ENCODE measurements at places on chromosomes 16 and 17.

GRCh38 chr16:60727851-60728250 lies 1308.4 kb downstream of the CDH8 start:
- no peak for DNase-seq

DNA sequence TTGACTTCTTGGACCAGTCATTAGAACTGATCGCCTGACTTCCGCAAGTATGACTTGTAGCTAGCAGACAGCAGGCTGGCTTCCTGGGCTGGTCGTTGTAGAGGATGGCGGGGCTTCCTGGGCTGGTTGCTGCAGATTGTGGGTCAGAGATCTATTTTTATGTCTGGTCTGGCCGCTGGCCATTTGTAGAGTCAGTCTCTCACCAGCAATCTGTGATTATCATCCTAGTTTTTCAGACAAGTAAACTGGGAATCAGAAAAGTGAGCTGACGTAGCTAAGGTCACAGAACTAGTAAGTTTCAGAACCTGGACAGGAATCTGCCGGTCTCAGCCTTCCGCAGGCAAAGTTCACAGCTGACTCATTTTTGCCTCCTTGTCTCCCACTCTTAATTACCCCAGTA lies 19.1 kb downstream of the GPR142 start:
- no peak for DNase-seq

DNA sequence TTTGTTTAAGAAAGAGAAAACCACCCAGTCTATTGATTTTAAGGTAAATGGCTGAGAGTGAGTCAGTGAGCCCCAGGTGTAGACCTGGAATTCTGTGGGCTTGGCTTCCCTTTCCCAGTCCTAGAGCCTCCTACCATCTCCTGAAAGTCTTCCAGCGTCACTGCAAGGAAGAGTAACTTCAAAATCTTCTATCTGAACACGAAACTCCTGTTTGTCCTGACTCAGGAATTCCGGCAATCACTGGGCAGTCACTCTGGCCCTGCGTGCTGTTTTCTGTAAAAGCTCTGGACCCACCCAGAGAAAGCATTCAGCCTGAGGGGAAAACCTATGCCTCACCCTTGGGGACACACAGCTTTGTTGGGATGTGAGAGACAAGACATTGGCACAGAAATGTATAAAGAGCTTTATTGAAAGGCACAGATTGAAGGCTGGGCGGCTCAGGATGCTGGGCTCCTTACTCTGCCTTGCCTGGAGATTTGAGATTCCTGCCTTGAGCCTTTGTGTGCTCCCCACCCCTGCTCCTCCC lies 15.9 kb downstream of the MINK1 start:
- DNase-seq, result no peak

DNA sequence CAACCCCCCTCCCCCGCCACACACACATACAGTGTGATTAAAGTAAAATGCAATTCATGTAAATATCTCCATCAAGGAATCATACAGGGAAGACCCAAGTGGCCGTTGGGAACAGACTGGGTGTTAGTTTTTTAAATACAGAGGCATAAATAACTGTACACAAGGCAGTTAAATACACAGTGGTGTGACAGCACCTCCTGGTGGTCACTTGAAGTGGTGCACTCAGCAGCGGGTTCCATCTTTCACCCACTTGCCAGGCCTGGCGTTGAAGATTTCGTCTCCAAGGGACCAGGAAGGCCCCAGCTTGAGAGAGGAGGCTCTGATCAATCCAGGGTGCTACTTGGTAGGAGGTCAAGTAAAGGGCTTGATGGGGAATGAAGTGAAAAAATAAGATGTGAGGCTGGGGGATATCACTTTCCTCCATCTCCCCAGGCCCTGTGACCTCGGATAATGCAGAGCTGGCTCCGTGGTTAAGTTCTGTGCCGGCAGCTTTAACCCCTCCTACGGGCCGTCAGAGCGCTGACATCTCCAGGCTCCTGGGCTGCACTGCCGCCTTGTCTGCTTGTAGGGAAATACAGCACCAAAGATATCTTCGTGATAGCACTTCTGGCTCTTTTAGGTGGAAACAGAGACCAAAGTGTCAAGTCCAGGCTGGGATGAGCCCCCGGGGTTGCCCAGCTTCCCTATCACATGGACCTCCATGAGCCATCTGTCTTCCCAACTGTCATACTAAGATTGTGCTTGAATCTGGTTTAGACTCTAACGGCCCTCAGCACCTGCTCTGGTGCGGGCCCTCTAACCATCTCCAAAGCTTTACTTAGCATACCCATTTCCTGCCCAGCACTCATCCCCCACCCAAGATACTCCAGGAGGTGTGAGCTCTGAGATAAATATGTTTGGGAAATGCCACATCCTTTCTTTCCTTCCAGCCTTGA lies 20.7 kb downstream of the LGALS9 start:
- DNase-seq, result no peak

DNA sequence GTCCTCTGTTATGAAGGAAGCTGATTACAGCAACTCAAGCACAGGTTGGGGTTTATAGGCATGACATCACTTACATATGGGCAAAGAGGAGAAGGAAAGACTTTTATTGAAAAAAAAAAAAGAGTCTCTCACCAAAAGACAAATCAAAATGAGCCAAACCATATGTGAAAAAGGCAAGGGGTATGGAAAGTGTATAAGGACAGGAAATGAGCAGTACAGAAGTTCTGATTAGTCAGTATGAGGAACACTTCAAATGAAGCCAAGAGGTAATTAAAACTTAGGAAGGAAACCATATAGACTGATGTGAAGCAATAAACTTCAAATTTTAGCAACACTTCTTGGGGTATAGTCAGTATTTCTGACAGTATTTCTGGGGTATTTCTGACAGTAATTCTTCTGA lies 1372.6 kb downstream of the CDH11 start:
- DNase-seq, result no peak

DNA sequence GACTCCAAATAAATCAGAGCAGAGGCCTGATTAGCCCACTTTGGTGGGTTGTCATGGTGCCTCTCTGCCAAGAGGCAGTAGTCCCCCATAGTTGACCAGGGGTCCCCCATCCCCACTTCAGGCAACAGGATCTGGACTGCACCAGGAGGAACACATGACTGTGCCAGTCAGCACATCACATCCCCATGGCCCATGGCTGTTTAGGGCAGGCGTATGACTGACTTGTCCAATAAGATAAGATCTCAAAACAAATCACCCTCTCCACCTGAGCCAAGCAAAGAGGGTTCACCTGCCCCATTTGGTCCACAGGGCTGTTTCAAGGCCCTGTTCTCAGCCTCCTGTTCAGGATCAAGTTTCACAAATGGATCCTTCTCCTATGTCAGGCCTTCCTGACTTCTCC lies 93.3 kb downstream of the C16orf78 start:
- no peak for DNase-seq

DNA sequence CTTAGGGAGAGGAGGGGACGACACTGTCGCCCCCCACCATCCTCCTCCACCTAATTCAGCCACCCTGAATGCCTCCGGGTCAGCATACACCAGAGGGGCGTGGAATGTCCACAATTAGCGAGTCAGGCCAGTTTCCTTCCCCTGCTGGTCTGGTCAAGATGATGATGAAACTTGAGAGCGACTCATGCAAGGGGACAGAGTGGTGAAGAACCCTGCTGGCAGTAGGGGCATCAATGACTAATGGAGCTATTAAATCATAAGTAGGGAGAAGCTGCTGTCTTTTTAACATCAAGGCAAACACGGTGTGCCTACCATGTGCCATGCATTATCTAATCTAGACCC lies 7.2 kb downstream of the SPACA3 start:
- DNase-seq, result no peak

DNA sequence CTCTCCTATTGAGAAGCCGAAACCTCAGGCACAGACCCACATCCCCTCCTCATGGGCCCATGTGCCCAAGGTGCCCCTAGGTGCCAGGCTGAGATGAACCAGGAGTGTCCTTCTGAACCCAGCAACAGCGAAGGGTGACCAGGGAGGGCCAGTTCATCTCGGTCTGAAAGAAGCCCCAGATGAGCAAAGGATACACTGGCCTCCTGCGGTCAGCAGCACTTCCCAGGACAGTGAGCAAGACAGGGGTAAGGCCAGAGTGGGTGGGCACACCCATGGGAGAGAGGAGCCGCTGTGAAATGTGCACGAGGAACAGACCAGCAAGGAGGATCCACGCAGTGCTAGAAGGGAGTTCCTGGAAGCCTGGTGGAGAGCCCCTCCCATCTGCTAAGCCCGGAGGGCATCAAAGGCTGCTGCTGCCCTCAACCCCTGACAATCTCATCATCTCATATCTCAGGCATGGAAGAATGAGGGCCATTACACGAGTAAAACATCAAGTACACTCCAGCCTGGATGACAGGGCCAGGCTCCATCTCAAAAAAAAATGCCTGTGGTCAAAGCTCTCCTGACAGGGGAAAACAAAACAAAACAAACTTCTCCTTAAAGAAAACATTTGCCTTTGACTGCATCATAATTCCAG lies 3.3 kb upstream of the HBZ start:
- DNase-seq, result no peak

DNA sequence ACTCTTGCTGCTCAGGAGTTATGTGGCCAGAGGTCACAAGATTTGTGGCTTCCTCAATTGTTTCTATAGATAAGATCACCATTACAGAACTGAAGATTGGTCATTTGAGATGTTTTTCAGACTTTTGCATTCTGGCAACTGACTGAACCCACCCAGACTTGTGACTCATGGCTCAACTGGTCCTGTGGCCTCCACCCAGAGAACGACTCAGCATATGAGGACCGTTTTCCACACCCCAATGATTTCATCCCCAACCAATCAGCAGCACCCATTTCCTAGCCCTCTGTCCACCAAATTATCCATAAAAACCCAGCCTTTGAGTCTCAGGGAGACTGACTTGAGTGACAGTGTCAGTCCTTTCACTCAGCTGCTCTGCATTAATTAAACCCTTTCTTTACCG lies 143.2 kb upstream of the ASIC2 start:
- no peak for DNase-seq

DNA sequence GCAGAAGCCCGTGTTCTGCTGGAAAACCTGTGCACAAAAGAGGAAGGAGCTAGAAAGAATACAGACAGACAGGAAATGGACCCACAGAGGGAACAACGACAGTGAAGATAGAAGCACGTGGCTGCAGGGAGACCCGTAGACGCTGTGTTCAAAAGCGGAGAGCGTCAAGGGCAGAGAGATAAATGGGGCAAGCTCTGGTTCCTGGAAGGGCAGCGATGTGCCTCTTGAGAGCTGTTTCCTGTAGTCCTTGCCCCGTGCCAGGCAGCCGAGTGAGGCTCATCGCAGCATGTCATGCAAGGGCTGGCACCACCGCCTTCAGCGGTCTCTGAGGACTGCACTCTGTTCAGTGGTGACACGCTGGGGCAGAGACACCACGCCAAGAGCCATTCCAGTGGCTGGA lies 43.6 kb upstream of the CACNG5 start:
- no peak for DNase-seq

DNA sequence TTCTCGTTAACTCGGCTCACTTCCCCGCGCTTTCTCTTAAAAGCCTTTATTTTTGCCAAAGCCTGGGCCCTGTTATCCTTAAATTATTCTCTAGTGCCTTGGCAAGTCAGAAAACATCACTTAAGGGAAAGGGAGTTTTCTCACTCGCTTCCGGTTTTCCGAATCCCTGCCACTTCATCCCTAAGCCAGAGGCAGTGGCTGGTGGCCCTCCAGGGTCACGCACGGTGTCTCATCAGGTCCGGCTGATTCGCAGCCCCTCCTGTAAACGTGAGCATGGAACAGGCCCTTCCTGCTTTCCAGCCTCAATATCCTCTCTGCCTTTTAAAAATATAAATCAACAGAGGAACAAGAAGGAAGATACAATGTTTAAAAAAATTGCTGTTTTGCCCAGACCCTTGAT lies 142.5 kb upstream of the CHMP6 start:
- no peak for DNase-seq

- DNase-seq, result no peak
These were observed 25.8 kb downstream of the ADCY9 start for GRCh38 chr16:4090351-4090851.

- DNase-seq, result no peak
These were observed 9.7 kb downstream of the ERN1 start for GRCh38 chr17:64120159-64120810.

DNA sequence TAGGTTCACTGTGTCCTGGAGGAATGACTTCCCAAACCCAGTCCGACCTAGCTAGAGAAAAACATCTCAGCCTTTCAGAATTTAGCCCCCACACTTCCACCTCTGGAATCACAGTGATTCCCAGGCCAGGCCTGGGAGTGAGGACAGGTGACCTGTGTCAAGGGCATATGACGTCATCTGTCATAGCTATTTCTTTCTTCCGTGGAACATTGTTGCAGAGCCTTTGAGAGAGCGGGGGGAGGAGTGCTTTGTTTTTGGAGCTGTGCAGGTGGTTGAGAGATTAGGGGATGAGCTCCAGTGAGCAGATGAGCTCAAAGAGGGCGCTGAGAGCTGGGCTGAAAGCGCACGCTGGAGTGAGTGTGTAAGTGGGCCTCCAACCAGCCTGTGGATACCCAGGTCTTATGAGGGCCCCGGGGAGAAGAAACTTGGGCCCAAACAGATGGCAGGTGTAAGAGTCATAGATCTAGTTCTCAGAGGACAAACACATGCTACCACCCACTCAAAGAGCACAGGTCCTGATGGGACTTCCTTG lies 344.8 kb downstream of the SNX29 start:
- DNase-seq, result no peak

GRCh38 chr16:53052519-53053501 lies at the start of gene CHD9NB:
TSS of gene CHD9NB (minus strand) at chr16:53052897. CDS start at chr16:53044158, 8,739 bp downstream.
- DNase-seq, result no peak
